Suppressor macrophage (primary cell): ENCODE measurements at places on chromosomes 7 and 10.

- no peak for DNase-seq
Measured at GRCh38 chr7:49346195-49346899, 422.0 kb downstream of the CDC14C start.

DNA sequence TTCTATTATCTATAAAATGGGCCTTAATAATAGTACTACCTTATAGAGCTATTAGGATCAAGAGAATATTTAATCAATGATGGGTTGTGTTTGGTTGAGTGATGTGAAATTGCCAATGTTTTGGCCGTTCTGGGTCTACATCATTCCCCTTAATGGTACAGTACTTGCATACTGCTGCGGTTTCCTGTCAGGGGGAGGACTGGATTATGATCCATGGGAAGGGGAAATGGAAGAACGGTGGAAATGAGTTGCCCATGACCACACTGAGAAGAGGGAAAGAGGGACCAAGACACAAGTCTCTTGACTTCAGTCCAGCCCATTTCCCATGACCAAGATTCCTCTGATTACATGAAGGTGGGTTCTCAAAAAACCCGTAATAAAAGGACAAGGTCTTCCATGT lies 999 bp upstream of the MRPS24 start:
- no peak for DNase-seq

DNA sequence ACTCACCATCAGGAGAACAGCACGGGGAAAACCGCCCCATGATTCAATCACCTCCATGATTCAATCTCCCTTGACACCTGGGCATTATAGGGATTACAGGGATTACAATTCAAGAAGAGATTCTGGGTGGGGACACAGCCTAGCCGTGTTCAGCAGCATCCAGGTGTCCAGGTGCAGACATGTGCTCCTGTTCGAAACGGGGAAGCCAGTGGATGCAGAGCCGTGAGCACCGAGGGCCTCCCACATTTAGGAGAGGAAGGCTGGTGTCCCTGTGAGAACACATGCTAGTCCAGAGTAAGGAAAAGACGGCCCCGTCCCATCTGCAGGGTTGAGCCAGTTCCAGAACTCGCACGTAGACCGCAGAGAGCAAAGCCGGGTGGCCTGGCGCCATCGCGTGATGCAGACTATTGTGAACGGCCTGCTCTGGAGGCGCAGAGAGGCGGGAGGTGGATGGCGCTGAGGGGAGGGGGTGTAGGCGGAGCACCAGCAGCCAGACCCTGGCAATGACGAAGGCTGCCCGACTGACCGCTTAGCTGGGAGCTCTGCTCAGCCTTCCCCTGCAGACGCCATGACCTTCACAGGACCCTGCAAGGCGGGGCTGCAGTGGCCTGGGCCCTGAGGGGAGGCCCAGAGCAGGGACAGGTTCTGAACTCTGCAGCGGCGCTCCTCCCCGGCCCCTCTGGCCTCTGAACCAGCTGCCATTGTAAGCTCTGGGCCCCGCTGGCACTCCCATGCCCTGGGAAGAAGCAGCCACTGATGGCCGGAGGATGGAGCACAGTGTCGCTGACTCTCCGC lies 141.6 kb upstream of the TCERG1L start:
- no peak for DNase-seq

GRCh38 chr10:124059551-124059950 lies 33.8 kb downstream of the CHST15 start:
- no peak for DNase-seq

DNA sequence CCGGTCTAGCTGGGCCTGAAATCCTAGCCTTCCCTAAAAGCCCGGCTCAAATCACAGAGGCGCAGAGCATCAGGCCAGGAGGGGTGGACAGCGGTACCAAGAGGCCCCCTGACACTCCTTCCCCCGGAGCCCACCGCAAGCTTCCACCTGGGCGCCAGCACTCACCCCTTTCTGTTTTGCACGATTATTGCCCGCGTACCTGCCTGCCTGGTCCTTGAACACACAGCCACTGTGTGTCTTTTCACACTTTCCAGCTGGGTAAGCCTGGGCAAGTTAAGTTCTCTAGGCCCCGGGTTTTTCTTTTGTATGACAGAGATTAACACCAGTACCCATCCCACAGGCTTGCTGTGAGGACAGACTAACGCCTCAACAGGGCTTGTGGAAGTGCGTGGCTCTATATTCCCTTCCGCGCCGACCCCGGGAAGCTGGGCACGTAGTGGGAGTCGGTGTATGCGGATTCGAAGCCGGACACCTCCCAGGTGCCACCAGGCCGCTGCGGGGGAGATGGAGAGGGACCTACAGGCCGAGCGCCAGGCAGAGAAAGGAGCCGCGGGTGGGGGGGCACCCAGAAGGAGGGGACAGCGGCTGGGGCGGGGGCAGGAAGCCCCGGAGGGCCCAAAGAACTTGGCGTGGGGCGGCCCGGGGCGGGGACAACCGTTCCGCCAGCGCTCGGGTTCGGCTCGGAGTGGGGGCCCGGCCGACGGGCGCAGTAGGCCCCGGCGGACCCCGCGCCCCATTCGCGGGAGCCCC lies 792 bp downstream of the ZNF746 start:
- peak; percentile 69 for DNase-seq

GRCh38 chr10:97869091-97870042 lies 19.7 kb downstream of the GOLGA7B start:
- DNase-seq: peak; percentile 92

GRCh38 chr7:74006451-74007241 lies 21.3 kb upstream of the ELN start:
- DNase-seq: no peak

DNA sequence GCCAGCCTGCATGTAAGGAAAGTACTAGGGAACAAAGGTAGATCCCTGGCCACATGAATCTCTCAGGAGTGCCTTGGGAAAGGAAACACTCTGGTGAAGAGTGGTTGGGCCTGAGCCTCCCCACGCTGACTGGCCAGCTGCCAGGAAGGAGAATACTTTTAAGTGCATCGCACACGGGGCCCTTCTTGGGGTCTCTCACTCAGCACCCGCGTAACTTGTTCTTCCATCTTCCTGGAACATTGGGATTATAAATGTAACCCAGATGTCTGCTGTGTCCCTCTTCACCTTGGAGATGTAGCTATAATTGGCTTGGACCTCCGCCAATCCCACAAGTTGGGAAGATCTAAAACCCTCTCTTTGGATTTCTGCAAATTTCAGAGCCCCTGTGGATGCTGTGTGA lies 4.4 kb upstream of the GLI3 start:
- no peak for DNase-seq

DNA sequence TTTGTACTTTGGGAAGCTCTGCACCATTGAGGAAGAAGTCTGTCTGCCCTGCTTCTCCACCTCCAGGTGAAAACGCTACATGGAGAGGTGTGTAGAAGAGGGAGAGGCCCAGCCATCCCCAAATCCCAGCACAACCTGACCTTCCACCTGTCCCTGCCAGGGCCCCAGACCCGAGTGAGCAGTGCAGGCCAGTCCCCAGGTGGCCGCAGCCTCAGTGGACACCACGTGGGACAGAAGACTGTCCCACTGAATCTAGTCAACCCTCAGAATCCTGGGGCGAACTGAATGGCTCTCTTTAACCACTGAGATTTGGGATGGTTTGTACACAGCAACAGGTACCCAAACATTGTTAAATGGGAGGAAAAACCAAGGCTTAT lies 29.9 kb upstream of the GALNTL5 start:
- DNase-seq: no peak

DNA sequence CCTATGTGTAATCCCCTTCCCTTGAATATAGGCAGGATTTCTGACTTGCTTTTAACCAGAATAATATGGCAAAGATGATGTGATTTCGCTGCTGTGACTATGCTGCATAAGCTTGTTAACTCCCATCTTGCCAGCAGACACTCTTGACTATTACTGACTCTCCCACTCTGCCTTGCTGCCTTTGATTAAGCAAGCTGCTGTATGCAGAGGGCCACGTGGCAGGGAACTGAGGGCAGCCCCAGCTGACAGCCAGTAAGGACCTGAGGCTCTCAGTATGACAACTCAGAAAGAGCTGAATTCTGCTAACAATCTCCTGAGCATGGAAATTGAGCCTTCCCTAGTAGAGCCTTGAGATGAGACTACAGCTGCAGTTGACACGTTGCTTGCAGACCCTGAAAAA lies 279.4 kb upstream of the CACNA2D1 start:
- no peak for DNase-seq

- peak; percentile 8 for DNase-seq
Measured at GRCh38 chr7:106693677-106694353, 32.9 kb upstream of the CCDC71L start.

DNA sequence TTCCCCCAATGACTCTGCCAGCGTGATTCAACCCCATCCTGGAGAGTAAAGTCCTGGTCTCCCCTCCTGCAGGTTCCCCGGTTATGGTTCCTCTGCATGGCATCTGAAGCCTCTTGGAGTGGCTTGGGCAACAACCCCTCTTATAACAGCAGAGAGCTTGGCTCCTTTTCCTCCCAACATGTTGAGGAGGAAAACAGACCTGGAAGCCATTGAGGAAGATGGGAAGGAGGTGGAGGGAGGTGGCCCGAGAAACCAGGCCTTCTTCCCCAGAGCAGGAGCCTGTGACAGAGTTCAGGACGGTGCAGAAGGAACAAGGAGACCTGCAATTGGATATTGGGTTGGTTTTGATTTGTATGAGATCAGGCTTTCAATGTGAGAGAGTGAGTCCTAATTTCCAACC lies 184.0 kb upstream of the ADCY1 start:
- DNase-seq: no peak

- DNase-seq: peak; percentile 90
Measured at GRCh38 chr7:107150375-107151073, 18.3 kb upstream of the HBP1 start.
